ENCODE measurements at places on chromosomes 7 and 10.

DNA sequence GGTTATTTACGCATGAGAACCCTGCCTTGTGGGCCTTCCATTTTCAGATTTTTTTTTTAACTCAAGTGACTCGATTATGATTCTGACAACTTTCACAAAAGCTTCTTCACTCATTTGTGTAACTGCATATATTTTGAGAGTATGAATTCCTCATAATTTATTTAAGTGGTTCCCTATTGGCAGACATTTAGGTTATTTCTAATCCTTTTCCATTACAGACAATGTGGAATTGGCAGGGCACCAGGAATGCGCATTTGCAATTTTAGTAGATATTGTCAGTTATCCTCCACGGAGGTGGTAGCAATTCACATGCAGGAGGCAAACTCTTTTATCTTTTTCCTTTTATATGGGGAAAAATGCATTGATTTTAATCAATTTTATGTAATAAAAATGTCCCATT is 2.5 kb downstream of the TMEM176B start:
- DNase-seq = no peak

GRCh38 chr10:74813381-74814259 is 12.8 kb upstream of the KAT6B start:
- no peak for DNase-seq

- no peak for DNase-seq
These were observed 277.6 kb upstream of the SORCS1 start for GRCh38 chr10:107442035-107442505.

GRCh38 chr7:1948301-1948796 is 278.3 kb downstream of the ELFN1 start:
- peak; percentile 11 for DNase-seq

GRCh38 chr10:72697716-72698115 is 5.8 kb downstream of the MCU start:
- DNase-seq = no peak

- no peak for DNase-seq
These were observed 20.5 kb downstream of the PIP4K2A start for GRCh38 chr10:22693860-22694259.

GRCh38 chr10:101287183-101287996 is 58.1 kb upstream of the LBX1 start:
- DNase-seq = no peak

DNA sequence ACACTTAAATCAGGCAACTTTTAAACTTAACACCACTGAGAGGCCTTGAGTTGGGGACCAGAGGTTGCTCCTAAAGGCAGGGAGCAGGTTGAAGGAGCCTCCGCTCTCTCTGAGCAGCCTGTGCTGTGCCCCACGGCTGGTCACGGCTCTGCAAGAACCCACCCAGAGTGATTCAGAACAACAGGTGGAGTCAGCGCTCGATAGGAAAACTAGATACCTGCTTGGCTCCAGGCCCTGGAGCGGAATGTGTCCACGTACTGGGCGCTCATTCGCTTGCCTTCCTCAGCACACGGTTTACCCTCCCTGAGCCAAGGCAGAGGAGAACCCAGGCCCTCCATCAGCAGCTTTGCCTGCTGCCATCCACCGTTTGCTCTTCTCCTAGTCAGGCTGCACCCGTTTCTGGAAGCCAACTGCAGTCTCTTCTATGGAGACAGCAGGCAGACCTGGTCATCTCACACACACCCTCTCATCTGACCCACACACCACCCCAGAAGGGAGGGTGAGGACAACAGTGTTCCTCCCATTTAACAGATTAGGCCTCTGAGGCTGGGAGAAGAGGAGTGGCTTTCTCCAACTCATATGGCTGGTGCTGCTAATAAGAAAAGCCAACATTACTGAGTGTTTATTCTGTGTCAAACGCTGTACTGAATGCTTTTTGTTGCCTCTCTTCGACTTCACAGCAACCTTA is 37.6 kb upstream of the PDCD4 start:
- DNase-seq = no peak

- no peak for DNase-seq
These were observed 115.7 kb upstream of the KMT2C start for GRCh38 chr7:152551304-152552036.

DNA sequence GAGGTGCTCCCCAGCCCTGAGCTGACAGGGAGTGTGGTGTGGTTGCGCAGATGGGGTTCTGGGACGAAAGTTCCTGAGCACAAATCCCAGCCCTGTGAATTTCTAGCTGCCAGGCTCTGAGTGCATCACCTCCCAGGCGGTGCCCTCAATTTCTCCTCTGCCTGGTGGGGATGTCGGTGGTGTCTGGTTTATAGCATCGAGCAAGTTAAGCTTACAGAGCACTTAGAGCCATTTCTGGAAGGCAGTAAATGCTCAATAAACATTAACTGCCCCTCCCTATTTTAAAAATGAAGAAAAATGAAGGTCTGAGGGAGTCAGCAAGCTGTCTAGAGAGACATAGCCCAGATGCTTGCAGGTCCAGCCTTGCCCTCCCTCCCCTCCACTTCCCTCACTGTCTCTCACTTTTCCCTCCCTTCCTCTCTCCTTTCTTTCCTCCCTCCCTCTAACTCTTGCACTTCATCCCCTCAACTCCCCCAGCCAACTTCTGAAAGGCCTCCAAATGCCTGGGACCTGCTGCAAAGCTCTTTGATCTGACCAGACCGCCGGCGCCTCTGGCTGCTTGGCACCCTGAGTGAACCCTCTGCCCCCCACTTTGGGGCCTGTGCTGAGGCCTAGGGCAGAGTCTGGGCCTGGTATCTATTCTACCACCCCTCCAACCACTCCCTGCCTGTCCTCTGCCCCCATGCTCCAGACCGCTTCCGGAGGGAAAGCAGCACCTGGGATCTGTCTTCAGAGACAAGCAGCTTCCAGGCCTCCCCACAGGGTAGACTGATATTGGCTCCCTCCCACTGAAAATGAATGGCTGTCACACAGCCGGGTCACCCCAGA is 438.3 kb downstream of the RPS24 start:
- DNase-seq = peak; percentile 64

GRCh38 chr7:98470485-98471240 is 69.8 kb upstream of the BAIAP2L1 start:
- DNase-seq = no peak

GRCh38 chr7:113087071-113087998 is 708 bp upstream of the GPR85 start:
- DNase-seq = no peak

GRCh38 chr7:132919771-132920170 is 162.1 kb downstream of the CHCHD3 start:
- DNase-seq = no peak

GRCh38 chr10:32171204-32171603 is 115.0 kb upstream of the KIF5B start:
- no peak for DNase-seq

- DNase-seq = peak; percentile 75
These were observed 1.6 kb downstream of the TCF7L2 start for GRCh38 chr10:112951359-112952281.

DNA sequence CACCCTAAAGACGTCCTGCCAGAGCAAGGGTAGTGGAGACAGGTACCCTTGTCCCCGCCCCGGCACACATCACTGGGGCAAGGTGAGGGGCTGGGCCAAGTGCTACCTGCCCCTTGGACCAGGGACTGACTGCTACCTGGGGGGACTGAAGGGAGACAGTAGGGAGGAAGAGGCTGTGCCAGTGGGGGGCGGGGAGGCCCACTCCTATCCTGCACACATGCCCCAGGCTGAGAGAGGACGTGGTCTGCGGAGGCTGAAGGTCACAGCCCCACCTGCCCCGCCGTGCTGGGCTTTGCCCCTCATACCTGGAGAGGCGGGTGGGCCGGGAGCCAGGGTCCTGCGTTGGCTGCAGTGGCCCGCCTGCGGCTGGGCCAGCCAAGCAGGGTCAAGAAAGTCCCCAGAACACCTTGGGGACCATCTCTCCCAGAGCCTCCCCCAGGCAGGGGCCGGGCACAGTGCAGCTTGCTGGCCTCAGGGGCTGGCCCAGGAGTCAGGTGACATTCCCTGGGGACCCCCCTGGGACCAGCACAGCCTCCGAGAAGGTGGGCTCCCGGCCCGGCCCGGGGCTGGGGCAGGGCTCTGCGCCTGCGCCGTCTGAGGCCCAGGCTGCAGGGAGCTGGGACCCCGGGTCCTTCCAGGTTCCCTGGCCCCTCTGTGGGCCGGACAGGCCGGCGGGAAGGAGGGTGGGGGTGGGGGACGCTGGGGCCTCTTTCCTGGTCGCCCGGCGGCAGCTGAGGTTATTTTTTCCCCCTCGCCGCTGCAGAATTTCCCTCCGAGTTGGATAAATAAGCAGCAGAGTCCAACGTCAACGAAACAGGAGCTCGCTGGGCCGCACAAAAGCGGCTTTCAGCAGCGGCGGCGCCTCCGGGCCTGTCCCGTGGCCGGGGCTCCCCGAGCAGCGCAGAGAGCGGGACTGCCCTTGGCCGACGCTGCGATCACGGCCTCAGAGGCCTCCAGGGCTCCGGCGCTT is 9.8 kb upstream of the FZD9 start:
- DNase-seq = peak; percentile 35

DNA sequence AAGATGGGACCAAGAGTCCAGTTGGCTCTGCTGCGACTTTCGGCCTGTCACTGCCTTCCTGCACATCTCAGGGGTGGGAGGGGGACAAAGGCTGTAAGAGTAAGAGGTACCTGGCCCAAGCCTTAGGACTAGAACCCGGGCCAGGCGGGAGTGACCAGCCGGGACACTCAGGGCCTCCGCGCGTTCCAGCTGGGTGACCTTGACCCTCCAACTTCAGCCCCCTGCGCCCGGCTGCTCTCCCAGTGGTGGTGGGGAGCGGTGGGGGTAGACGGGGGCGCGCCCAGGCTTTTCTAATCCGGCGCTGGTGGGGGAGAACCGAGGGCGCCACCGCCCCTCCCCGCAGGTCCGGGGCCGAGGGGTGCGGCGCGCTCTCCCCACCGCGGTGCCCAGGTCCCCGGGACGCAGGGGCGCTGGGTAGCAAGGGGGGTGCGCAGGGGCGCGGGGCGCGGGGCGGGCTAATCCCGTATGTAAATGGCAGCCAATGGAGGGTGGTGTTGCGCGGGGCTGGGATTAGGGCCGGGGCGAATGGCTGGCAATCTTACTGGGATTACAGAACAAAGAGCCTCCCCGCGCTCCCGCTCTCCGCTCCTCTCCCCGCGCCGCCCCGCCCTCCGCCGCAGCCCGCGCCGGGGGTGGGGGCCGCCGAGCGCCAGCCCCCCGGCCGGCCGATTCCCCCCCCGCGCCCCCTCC is at the start of gene GTF2IRD1:
Gene GTF2IRD1 (plus strand): TSS at position 585 of the 690 bp plus-strand sequence. CDS start 54,175 bp downstream, outside the sequence.
- peak; percentile 80 for DNase-seq

GRCh38 chr10:97659589-97659988 is 19.1 kb downstream of the PI4K2A start:
- DNase-seq = no peak

DNA sequence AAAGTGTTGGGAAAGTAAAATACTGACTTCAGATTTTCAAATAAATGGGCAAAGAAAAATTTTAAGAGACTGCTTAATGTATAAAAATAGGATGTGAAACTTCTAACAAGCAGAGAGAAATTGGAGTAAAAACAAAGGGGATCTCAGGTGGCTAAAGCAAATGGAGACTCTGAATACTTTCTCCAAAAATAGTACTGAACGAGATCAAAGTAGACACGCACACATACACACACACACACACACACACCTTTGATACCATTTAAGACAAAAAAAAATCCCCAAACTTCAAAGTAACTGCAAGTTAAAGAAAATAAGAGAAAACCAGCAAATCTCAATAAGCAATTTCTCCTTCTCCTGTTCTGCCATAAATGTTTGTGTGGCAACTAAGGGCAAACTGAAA is 307.3 kb downstream of the CRPPA start:
- DNase-seq = no peak

DNA sequence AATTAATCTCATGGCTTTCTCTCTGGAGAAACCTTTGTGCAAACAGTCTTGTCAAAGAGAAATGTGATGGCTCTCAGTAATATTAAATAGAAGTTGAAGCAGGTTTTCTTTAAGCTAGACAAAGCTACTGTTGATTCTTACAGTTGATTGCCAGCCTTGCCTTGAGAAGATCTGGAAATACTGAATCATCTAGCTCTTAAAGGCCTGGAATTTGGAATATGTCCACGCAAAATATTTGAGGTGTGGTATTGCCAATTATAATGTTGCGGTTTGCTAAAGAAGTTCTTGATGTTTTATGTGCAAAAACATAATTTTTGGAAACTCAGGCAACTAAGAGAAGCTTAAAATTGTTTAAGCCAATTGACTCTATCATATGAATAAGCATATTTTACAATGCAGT is 371.9 kb downstream of the PHF14 start:
- no peak for DNase-seq

DNA sequence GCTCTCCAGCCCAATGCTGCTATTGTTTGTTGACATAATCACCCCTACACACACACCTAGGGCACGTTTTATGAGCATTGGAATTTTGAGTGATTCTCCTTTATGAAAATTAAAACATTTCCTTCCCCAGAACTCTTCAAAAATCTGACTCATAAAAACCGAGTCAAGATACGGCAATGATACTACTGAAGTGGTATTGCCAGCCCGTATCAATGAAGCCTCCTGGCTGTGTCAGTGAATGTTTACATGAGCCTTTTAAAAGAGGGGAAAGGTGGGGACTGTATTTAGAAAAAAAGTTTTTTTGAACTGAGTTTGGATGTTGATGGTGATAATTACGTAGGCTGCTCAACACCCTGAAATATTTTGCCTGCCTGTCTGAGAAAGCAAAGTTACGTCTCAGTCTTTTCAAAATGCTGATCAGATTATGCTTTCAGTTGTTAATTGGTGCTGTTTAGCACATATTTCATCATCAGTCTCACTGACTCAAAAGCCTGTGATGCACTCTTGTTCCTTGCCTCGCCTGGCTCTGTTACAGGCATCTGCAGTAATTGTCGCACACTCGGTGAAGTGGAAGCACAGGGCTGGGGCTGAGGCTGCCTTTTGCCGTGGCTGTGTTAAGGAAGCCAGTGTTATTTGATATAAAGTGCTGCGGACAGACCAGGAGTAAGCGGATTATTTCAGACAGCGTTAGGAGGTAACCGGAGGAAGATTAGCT is 157.4 kb upstream of the TCF7L2 start:
- no peak for DNase-seq

- DNase-seq = no peak
These were observed 7.6 kb upstream of the SLC26A3 start for GRCh38 chr7:107810626-107811025.

DNA sequence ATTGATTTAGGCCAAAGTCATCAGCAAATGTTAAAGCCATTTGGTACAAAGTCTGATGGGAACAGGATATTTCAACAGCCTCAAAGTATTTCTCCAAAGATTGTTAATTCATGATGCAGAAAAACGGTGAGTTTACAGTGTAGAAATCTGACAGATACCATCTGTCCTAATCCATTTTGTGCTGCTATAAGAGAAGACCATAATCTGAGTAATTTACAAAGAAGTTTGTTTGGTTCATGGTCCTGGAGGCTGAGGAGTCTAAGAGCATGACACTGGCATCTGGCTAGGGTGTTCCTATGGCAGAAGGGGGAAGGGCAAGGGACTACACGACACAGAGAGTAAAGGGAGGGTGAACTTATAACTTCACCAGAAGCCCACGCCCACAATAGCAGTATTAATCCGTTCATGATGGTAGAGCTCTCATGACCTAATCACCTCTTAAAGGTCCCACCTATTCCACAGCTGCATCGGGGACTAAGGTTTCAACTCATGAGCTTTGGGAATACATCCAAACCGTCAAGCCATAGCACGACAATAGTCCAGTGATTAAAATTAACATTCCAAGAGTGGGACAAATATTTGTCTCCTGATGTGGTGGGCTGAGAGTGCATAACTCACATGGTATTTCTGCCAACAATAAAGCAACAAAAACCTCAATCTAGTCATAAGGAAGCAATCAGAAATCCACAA is 298.6 kb upstream of the AKR1E2 start:
- no peak for DNase-seq
